ENCODE measurements at places on chromosomes 6 and 20.

DNA sequence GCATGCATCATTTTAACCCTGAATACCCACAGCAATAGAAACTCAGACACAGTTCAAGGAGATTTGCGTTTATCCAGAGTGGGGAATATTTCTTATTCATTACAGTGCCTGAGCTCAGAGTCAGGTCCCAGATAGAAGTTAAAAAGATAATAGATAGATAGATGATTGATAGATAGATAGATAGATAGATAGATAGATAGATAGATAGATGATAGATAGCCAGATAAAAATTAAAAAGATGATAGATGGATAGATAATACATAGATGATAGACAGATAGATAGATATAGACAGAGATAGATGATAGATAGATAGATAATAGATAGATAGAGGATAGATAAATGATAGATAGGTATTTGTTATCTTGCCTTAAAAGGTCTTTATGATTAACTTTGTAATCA is 184.7 kb downstream of the MYLK4 start:
- no peak for DNase-seq

GRCh38 chr20:63175038-63175895 is 40.7 kb downstream of the YTHDF1 start:
- no peak for DNase-seq

DNA sequence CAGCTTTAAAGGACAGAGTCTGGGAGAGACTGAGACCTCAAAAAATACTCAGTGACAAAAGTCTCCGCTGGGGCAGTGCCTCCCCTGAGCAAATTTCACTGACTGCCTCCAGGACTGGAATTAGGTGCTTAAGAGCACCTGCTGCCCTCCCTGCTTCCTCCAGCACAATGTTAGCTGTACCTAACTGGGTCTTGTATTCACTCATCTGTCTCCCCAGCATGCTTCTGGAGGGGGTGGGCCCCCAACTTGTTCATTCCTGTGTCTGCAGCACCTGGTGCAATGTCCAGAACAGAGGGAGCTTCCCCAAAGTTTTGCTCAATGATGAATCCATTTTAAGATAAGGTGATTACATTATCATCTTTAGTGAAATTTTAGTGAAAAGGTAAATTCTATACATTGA is 650.7 kb downstream of the KIF16B start:
- DNase-seq, result no peak

DNA sequence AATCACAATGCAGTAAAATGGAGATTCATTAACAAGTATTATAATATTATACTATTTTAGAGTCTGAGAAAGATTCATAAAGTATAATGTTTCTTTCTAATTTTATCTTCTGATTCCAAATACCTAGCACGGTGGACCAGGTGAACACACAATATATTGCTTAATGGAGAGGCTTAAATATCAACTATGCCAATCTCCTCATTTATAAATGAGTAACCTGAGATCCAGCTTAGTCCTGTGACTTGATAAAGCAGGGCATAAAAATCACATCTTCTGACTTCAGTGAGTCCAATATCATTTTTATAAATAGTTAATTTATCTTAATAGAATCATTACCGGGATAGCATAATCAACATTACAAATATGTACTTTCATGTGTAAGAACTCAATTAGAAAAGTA is 144.4 kb upstream of the GJE1 start:
- no peak for DNase-seq

DNA sequence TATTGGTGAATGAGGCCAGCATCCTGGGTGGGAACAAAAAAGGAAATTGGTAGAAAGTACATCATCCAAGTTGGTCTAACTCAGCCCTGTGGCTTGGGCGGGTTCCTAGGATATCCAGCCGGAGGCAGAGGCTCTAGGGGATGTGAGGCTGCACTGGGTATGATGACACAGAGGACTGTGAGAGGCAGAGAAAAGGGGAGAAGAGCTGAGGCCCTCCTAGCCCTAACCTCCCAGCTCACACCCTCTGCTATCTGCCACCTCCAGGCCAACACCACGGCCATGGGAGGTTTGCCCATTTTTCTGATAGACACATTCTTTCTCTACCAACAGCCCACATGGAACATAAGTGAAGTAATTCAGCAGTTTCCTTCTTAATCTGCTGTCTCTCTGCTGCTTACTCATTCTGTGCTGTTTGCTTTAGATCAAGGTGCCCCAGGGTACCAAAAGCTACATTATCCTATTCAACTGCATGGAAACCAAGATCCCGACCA is 284.4 kb downstream of the ESR1 start:
- no peak for DNase-seq
